ENCODE measurements at places on chromosomes 2 and 18.

GRCh38 chr2:84041506-84041905, 417.6 kb downstream of the SUCLG1 start:
- no peak for DNase-seq

- DNase-seq, result no peak
Observed at GRCh38 chr2:28360718-28361293, 31.9 kb upstream of the FOSL2 start.

DNA sequence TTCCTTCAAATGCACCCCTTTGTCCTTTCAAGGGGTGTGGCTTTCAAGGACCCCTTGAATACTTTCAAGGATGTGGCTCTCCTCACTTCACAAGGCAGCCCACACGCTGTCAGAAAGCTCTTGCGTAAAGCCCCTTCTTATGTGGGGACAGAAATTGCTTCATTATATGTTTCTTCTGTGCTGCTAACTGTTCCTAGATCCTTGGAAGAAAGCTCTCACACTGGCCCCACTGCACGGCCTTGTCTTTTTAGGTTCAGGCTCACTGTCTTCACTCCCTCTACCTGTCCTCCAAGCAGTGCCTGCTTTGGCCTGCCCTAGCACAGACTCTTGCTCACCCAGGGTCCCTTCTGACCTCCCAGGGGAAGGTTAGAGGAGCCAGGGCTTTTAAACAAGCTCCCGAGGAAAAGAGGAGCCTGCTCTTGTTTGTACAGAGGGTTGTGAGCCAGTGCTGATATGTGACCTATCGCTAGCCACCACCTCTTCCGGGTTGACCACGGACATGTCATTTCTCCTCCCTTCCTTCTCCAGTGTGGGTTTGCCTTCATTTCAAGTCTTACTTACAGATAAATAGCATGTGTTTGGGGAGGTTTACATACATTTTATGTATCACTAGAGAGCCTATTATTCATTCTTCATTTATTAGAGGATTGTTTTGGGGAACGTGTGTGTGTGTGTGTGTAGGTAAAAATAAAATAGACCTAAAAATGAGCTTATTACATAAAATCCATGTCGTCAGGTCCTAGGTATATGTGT, 94.7 kb downstream of the RTN4 start:
- no peak for DNase-seq

- DNase-seq, result no peak
Observed at GRCh38 chr2:73210019-73210418, 4.0 kb upstream of the SMYD5 start.

- no peak for DNase-seq
Observed at GRCh38 chr2:106061611-106062349, 132.3 kb downstream of the UXS1 start.

DNA sequence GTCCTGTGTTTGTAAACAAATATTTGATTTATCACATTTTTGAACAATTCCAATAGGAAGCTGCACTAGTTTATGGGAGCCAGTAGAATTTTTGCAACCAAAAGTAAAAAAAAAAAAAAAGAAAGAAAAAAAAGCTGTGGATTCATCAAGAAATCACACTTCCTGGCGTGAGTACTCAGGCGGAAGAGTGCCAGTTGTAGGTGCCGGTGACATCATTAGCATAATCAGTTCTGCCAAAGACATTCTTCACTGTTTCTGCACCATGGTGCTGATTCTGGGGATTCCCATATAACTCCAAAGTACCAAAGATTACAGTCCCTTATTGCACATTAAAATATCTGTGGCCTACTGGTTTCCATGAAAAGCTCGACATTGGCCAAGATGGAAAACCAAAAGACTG, 32.8 kb downstream of the RAPGEF4 start:
- DNase-seq, result no peak

DNA sequence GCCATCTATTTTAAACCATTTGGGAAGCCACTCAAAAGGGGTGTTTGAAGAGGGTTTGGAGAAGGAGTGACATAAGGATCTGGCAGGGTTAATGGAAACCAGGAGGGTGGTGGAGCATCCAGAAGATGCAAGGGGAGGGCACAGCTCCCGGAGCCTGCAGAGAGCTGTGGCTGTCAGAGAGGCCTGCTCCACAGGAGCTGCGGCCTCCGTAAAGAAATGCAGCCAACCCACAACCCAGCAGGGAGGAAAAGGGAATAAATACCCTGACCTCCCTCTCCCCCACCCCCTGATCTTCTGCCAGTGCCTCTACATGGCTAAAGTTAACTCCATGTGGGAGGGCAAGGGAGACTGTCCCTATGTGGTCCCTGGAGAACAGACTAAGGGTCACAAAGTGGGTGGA, 567.1 kb upstream of the POU3F3 start:
- DNase-seq, result no peak

GRCh38 chr2:44802777-44803424, 138.6 kb upstream of the SIX3 start:
- DNase-seq, result no peak

GRCh38 chr2:16247326-16248122, 307.2 kb downstream of the MYCN start:
- no peak for DNase-seq

DNA sequence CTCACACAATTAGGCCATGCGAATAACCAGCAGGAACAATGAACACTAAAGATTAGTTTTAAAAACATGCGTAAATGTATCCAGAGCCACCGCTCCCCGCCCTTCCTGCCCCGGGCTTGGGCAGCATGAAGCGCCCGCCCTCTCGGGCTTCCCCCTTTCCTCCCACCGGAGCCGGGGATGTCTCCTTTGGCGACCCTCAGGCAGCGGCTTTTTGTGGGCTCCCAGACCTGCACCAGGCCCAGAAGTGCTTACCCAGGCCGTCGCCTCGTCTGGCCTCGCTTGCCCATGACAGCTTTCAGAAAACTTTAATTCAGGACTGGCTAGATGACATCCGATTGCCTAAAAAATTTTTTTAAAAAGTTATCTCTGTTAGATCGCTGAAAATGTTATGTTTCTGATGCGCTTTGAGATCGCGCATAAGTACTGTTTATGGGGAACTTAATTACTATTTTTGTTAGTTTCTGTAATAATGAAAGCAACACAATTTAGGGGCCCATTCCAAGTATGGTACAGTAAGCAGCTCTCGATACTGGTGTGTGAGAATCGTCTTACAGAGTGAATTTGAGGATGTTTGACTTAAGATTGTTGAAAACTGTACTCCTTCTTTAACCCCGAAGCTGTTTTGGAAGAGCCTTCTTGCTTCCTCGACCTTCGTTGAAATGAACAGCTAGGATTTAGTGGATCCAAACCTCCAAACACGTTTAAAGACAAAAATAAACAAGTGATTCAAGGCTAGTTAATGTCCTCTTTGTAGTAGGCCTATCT, 1.1 kb downstream of the MAP3K20 start:
- peak; percentile 32 for DNase-seq

DNA sequence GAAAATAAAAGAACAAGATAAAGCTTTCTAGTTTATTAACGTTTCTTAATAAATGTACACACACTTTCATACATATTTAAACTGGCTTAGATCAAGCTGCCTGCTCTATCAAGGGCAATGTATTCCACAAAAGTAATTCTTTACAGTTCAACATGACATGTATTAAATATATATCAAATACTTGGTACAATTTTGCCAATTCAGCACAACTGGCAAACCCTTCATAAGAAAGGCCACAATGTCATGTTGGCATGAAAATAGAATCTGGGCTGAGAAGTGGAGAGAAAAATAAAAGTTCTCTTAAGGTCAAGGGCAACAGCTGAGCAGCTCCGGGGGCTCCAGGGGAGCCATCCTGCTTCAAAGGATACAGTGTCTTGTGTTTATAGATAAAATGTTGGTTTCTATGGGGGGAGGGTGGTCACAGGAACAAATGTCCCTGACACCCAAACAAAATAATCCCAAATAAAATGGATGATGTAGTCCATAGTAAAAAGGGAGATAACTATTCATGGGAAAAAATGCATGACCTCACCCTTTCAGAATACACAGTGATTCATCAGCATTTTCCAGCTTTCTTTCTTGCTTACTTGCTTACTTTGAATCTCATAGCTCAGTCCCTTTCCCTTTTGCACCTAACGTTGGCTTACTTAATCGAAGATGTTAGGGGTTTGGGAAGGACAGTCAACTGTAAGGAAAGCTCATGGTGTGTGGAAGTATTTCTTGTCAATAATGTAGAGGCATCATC, 494.9 kb downstream of the NYAP2 start:
- no peak for DNase-seq

DNA sequence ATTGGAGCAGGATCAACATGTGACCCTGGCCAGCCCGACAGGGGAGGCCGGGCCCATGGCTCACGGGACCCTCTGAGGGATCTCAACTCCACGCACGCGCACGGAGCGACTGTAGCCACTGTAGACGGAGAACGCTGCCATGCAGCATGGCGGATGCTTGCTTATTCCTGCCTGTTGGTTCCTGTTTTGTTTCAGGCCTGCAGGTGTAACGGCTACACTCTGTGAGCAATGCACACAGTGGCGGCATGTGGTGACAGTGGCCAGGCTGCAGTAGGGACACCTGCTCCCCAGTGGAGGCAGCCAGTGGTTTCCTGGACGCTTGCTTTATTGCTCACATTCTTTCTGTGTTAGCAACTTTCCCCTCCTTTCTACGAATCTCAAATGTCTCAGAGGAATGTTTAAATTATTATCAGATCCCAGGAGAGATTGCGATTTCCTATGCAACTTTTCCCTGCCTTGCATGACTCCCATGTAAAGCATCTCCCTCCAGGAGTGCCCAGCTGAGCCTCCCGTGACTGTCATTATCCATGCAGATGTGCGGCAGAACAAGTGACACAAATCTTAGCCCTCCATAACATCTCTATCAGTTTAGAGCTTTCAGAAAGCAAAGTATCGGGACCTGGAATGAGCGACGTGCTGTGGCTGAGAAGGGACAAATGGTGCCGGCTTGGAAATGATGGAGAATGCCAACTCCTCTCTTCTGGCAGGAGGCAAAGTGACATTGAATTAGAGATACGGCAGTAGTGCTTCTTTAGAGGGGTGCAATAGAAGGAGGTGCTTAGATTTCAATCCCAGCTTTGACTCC, 209.7 kb downstream of the ASB1 start:
- DNase-seq, result no peak

DNA sequence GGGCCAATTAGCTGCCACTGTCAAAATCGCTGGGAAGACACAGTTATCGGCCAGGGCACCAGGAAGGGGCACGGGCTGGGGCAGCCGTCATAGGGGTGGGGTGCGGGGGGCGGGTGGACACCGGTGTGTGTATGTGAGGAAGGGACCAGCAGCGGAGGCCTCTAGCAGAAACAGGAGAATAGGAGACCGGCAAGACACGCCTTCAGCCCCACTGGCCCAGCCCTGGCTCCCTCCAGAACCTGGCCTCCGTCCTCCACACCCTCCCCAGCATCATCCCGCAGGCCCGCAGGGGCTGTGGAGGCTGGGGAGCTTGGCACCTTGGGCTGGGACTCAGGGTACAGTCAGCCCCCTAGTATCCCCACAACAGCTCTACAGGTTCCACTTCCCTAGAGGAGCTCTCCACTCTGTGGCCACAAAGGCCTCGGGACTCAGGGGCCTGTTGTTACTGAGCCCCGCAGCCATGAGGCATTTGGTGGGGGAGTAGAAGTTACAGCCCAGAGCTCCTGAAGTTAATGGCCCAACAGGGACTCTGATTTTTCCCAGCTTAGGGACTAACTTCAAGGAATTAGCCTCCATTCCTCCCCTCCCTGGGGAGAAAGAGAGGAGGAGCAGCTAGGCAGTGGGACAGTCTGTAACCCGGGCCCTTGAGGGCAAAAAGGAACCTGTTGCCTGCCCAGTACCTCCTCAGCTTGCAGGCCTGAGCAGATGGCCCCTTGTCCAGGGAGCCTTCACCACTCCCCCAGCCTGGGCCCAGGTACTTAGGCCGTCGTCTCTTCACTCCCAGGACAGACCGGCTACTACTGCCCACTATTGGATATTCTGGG, 19.9 kb downstream of the SH2D6 start:
- DNase-seq, result no peak

GRCh38 chr2:128452536-128453530, 134.2 kb upstream of the HS6ST1 start:
- DNase-seq, result no peak

DNA sequence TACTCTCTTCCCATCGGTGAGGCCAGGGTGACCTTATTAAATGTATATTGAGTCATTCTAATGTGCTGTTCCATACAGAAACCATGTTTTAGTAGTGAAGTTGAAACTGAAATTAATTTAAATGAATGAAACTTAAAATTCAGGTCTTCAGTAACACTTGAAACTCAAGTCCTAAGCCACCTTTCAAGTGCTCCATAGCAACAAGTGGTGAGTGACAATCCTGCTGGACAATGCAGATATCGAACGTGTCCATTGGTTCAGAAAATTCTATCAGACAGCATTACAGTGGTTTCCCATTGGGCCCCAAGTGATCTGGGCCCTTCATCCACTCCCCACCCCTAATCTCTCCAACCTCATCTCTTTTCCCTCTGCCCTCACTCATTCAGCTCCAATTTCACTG, 48.7 kb downstream of the HNMT start:
- no peak for DNase-seq

- DNase-seq, result no peak
Observed at GRCh38 chr18:34544930-34545329, 165.2 kb upstream of the DTNA start.

DNA sequence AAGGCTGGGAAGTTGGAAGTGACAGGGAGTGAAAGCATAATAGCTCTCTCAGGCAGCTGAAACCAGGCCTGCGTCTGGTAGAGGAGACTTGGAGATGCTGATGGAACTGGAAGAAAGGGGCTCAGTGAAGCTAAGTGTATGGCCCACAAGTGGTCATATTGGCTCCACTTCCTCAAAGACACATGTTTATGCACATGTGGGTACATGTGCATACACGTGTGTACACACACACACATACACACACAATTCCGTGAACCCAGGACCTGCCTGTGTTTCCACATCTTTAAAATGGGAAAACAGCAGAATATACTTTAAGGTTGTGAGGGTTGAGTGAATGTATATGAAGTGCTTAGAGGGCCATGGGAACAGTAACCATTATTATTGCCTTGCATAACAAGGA, 160.9 kb downstream of the ARL6IP6 start:
- no peak for DNase-seq

- DNase-seq, result no peak
Observed at GRCh38 chr2:163698857-163699256, 37.0 kb downstream of the FIGN start.

GRCh38 chr18:22424565-22424963, 6.8 kb upstream of the CTAGE1 start:
- DNase-seq, result no peak

GRCh38 chr2:58156780-58157179, 84.3 kb downstream of the FANCL start:
- DNase-seq, result no peak

DNA sequence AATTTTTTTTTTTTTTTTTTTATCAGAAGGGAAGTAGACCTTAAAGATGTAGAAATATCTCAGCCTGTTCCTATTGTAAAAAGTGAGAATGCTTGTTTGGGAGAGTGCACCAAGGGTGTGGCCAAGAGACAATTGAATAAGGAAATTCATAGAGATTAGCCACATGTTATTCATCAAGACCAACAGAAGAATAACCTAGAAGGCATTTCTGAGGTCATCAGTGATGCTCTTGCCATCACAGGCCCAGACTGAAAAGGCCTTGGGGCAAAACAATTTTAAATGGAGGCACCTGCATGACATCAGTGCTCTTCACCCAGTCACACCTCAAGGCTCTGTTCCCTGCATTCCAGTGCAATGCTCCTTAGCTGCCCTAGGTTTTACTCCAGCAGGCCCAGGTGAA, 2043.3 kb upstream of the PIK3C3 start:
- no peak for DNase-seq

GRCh38 chr18:58466636-58467205, 162.2 kb downstream of the ALPK2 start:
- DNase-seq, result no peak

- no peak for DNase-seq
Observed at GRCh38 chr2:42935692-42936671, 143.6 kb upstream of the HAAO start.

GRCh38 chr2:9993488-9994165, 42.1 kb downstream of the GRHL1 start:
- no peak for DNase-seq
